Activated T-helper 1 cell treated with Interleukin-2 at 50 U/mL for 16 hours (primary cell): ENCODE measurements at places on chromosomes 4 and X.

- no peak for DNase-seq
Measured at GRCh38 chr4:15425520-15425919, 2.3 kb upstream of the C1QTNF7 start.

DNA sequence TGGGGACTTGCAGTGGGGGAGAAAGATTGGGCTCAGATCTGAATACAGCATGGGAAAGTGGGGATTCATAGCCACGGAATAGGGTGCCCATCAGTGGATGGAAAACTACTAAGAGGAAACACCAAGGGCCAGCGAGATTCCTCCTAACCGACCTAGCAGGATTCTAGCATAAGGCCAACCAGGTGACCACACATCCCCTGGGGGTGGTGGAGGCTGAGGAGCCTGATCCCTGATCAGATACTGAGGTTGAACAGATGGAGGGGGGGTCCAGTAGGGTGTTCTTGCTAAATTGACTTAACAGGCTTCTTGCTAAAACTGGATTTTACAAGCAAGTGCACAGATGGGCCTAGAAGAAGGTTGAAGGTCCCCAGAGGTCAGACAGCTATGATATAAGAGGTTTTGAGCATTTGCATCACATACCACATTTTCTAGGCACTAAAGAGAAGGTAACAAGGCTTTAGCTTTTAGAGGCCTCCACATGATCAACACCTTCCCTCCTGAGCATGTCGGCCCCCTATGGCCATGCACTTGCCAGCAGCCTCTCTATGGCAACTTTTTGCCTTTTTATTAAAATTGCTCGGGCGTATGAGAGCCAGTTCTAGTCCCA is 69.1 kb upstream of the PUDP start:
- no peak for DNase-seq

GRCh38 chr4:169955521-169955920 is 70.7 kb downstream of the MFAP3L start:
- no peak for DNase-seq

- DNase-seq, result no peak
Measured at GRCh38 chrX:16114611-16115010, 8.8 kb upstream of the GRPR start.

DNA sequence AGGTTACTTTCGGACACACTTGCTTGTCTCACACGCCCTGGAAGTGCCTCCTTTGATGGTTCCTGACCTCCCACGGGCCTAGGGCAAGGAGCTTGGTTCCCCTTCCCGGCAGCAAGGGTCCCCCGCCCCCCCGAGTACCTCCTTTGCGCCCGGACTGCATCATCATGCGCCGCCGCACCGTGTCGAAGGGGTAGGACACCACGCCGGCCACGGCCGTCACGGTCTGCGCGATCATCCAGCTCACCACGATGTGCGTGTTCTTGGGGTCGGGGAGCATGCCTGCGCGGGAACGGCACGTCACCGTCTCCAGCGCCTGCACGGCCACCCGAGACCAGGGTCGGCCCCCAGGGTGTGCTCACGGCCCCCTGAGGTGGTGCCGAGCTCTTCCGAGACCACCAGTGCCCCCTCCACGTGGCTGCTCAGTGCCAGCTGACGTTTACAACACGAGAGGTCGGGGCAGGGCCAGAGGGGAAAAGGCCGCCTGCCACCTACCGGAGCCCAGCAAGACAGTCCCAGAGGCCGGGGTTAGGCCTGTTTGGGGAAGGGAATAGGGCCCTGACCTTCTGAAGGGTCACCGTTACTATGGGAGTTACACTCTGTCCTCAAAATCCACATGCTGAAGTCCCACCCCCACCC is 4.7 kb downstream of the SLC25A6 start:
- DNase-seq, result no peak

GRCh38 chr4:154067786-154068185 is 278.9 kb upstream of the SFRP2 start:
- DNase-seq, result no peak

DNA sequence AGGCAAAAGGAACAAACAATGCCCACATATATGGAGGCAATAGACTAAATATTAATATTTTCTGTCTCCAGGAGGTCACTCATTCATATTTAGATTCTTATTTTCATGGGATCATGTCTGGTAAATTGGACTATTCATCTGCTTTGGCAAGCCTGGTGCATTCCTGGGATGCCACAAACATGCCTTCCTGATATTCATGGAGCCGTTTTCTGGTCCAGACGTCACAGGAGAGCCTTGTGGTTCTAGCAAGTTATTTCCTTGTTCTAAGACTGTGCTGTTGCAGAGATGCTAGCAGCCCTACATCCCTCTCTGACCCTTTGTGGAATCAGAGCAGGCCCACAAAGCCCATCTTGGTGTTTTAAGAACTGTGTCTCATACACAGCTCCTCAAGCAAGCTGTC is 16.1 kb upstream of the EXOSC9 start:
- no peak for DNase-seq

DNA sequence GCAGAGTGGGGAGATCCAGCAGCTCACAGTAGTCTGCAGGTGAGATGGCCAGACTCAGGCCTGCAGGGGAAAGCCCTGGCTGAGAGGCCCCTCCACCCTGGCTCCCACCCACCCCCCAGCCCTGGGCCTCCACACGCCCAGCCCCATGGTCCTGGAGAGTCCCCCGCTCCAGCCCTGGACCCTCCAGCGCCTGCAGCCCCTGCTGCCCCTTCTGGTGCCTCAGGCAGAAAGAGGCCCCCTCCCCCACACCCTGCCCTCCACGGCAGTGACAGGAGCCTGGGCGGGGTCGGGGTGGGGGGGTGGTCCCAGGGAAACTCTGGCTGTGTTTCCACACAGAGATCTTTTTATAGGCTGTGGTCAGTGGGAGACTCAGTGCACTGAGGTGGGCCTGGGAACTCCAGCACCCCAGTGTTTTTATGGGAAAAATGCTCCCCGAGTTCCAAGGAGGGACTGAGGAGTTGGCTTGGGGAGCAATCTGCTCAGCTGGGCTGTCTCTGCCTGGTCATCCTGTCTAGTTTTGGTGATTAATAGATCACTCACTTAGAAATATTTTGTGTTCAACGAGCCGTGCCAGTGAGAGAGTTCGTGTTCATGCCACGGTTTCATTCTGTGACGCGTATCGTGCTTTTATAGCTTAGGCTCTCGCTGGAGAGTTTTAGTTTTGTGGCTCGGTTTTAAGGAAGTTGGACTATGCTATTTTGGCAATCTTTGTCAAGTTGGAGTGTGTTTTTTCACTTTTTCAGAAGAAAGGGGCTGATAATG is 53.1 kb upstream of the HGFAC start:
- no peak for DNase-seq

DNA sequence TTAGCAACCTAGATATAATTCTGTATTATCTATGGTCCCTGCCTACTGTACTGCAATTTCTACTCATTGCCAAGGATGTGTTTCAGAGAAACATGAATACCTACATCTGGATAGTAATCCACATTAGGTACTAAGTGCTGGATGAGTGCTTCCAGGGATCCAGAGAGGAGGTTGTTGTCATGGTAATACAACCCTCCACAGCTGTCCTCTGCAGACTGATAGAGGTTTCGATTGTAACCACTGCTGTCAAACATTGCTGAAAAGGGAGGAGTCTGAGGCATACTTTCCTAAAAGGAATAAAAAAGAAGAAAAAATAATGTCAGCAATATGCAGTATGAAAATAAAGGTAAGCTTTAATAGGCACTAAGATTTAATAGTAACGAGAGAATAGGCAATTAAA is 12.5 kb downstream of the RASGEF1B start:
- DNase-seq, result no peak

- no peak for DNase-seq
Measured at GRCh38 chr4:185508181-185508580, 27.1 kb downstream of the PDLIM3 start.

- no peak for DNase-seq
Measured at GRCh38 chr4:141503260-141503659, 133.1 kb upstream of the IL15 start.

GRCh38 chr4:77145842-77146185 is 11.2 kb upstream of the CCNG2 start:
- DNase-seq, result no peak

DNA sequence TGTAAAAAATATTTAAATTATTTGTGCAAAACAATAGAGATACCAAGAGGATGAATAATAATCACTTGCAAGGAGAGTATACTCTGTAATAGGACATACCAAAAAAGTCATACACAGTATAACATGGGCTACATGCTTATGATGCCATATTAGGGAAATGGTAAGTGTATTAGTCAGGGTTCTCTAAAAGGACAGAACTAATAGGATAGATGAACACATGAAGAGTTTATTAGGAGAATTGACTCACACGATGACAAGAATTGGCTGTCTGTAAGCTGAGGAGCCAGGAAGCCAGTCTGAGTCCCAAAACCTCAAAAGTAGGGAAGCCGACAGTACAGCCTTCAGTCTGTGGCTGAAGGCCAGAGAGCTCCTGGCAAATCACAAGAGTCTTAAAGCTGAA is 151.2 kb downstream of the DTHD1 start:
- DNase-seq, result no peak

DNA sequence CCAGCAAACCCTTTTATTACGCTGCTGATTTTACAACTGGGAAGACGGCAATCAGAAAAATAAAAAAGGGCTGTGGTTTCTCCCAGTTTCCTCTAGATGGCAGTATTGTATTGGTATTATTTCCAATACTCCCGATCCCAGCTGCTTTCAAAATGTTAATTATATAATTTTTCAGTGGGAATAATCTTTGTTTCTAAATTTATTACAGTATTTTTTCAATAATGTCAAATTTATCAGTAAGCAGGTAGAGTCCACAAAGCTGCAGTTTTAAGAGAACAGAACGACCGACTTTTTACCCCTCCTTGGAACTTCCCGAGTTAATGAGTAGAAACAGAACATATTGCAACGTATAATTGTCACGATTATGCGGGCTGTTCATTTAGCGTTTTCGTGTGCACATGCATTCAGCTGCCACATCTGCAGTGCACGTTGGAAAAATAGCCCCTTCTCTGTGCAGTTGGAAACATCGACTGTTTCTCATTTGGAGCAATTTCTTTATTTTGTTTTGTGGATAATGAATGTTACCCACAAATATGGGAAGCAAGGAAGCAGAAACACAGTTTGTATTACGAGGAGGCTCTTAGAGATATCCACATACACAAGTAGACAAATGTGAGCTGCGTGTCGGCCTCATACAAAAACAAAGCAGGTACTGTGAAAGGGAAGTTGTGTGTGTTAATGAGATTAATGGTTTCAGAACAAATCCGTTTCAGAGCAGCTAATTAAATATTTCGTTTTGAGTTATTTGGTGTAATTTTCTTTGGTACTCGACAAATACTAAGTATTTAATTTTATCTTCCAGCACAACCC is 188.0 kb downstream of the STIM2 start:
- no peak for DNase-seq

GRCh38 chrX:53159184-53159583 is 65.2 kb downstream of the KANTR start:
- DNase-seq, result no peak

DNA sequence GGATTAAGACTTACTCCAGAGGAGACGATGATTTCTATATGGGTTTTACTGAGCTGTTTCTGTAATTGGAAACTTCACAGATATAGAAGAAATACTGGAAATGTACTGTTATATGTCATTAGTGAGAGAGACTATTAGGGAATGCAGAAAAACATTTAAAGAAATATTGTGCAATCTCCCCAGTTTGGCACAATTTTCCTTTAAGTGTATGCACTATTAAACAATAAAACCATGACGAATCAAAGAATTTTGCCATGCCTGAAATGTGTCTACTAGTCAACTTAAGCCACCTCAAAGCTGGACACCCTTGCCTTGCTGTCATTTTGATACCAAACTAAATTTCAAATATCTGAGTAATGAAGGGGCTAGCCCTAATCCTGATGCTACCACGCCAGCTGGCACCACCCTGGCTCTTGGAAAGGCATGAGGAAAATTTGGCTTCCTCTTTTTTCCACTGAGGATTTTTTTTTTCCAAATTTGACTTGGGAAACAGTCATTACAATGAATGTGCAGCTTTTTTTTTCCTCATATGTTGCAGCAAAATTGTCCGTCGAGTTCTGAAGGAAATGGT is 36.1 kb downstream of the MTTP start:
- no peak for DNase-seq

GRCh38 chr4:88007304-88008121 is at the start of gene PKD2:
Gene PKD2 (plus strand): TSS chr4:88007635. CDS start chr4:88007734, 99 bp downstream.
- DNase-seq, result peak; percentile 52

DNA sequence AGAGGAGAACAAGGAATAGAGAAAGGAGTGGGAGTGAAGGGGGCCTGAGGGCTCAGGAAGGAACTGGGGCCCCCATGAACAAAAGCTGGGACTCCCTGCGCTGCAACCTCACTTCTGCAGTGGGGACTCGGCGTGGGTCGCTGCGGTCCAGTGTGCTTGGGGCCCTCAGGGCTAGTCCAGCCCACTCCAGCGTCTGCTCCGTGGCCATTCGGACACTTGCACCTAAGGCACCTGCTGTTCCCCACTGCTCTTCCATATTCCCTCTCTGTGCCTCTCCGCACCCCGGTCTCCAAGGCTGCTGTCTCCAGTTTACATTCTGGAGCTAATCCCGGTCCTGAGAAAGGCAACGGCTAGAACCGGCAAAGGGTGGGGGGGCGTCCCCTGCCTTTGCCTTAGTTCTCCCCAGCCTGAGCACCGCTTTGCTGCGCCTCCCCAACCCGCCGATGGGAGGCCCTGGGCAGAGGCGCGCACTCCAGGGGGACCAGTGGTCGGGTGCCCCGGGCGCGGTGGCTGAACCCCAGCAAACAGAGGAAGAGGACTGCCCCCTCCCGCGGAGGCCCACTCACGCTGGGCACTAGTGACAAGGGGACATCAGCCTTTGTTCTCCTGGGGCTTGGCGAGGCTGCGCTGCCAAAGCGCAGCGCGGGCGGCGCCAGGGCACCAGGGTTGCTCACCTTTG is 327.7 kb upstream of the F9 start:
- DNase-seq, result no peak

DNA sequence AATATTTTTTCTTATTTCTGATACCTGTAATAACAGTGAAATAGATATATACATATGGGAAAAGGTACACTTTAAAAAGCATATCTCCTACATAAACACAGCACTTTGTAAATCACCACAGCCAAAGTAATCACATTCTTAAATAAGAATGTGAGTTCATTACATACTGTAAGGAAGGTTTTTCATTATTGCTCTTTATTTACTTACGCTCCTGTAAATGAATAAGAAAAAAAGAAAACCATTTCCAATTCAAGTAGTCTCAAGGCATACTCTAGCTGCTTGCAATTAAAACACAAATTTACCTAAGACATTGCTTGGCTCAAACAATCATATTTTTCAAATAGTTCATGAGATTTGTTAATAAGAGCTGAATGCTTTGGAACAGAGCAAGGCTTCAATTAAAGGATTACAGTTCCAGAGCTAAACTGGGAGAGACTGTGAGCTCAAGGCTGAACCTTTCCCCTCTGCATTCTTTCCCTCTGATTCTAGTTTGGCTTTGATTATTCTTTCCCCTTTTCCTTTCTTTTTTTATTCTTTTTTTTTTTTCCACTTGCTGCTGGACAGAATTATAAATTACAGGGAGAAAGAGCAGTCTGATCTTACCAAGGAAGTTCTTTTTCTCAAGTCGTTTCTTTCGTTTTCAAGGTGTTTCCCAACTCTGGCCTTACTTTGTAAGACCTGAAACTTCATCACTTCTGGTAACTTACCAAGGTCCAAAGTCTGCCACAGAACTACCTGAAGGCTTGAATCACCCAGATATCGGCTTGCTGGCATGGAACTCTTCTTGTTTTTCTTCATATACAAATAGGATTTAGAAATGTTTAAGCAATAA is 278.3 kb downstream of the INPP4B start:
- no peak for DNase-seq

- DNase-seq, result no peak
Measured at GRCh38 chr4:183399126-183399522, 45.3 kb upstream of the CDKN2AIP start.
